Stomach (tissue), 19 donors: ENCODE measurements at places on chromosomes 5 and 9. TPM values are rescaled to one million over a fixed set of nuclear protein-coding genes. Genes with fewer than 3 reads are reported as not detected.

Gene HAVCR1
- 2.0 TPM for total RNA-seq

Gene RBM27
- 6.7 TPM for total RNA-seq

Gene HACD4
- 12.1 TPM for total RNA-seq

Gene GMCL2
- not detected for total RNA-seq
